AG08395 (cell line): ENCODE measurements at places on chromosomes 7 and 10.

DNA sequence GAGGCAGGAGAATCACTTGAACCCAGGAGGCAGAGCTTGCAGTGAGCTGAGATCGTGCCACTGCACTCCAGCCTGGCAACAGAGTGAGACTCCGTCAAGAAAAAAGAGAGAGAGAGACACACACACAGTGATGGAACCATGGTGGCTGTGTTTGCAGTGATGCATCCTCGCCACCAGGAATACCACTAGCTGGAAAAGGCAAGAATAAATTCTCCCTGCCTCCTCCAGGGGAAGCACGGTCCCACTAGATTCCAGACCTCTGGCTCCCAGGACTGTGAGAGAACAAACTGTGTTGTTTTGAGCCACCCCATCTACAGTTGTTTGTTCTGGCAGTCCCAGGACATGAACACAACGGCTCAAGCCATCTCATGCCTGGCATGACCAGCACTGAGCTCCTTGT lies 320.3 kb upstream of the FOXK1 start:
- no peak for DNase-seq

- no peak for DNase-seq
Observed at GRCh38 chr10:43814663-43815062, 166.0 kb upstream of the ZNF32 start.

DNA sequence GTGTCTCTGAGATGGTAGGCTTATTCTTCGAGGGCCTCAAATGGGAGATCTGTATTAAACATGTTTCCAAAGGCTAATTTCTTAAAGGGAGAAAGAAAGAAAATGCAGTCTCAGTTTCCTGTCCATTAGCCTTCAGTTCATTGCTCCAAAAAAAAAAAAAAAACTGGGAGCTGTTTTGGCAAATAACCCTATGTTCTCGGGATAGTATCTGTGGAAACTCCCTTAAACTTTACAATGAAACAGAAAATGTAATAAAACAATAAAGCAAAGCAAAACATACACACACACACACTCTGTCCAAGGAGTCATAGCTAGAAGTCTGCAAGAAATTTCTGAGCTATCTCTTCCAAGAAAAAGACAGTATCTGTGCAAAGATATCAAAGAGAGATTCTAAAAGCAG lies 172.5 kb upstream of the CELF2 start:
- DNase-seq = no peak

- peak; percentile 15 for DNase-seq
Observed at GRCh38 chr7:88226886-88227516, 7.2 kb upstream of the SRI start.

GRCh38 chr7:124857672-124858235 lies 71.9 kb downstream of the POT1 start:
- no peak for DNase-seq

DNA sequence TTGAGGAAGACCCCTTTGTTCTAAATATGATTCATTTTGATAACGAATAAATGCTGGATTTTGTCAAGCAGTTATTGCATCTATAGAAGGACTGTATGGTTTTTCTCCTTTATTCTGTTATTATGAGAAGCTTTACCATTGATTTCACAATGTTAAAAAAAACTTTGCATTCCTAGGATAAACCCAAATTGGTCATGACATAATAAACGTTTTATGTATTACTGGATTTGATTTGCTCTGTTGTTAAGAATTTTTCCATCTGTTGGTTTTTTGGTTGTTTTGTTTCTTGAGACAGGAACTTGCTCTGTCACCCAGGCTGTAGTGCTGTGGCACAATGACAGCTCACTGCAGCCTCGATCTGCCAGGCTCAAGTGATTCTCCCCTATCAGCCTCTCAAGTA lies 2.2 kb upstream of the DNA2 start:
- no peak for DNase-seq

- DNase-seq = no peak
Observed at GRCh38 chr7:130641497-130641896, 27.1 kb downstream of the COPG2 start.

- DNase-seq = no peak
Observed at GRCh38 chr7:123782071-123782798, 33.4 kb upstream of the WASL start.

DNA sequence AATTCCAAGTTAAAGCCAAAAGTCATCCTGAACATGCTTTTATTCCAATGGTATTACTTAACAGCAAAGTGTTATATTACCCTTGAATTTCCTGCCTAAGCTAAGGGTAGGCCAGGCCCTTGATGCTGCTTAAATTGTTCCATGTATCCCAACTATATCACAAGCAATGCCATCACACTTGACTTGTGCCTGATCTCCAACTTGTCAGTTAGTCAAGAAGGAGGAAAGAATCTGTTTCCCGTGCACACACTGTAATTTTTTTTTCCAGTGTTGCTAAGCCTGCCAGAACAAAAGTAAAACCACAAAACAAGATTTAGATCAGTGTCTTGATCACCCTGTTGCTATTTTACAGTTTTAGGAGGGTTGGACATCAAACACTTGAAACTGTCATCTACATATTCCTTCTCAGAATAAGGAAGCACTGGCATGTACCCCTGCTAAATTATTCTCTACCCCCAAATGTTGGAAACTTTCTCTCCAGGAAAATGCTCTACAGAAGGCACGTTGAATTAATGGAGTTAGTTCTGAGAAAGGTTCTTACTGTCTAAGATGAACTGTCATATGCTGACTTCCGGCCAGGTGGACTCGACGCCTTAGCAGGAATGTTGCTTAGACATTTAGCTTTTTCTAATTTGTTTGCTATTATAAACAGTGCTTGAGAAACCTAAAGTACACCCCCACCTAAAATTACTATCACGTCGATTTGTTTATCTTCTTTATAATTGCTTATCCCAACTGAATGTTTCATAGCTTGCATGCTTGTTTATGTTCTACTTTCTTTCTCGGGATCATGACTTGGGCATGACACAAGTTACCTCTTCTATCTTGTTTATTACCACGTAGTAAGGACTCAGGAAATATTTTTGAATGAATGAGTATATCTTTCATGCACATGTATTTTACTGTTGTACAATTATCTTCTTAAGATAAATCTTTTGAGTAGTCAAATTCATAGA lies 105.5 kb upstream of the ZNF438 start:
- no peak for DNase-seq

DNA sequence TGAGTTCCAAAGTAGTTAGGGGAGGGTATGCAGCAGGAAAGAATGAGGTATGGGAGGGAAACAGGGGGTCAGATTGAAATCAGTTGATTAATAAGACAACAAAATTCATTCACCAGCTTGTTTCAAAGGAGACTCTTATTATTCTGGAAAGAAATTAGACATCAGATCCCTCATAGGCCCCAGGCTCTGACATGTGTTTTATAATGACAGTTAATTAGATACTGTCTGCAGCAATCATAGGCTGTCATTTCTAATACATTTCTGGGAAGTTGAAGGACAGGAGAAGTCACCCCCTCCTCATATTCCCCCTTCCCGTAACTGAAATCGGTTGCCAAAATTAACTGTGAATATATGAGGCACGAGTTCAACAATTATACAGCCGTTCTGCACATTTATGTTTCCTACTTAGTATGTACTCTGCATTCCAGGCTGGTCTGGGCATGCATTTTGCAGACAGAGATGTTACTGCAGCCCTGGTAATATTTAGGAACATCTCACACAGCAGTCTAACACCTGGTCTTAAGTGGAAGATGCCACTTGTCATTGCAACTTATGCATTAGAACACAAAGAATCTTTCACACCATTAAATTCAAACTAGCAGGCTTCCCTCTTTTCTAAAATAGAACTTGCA lies 355.2 kb upstream of the LRGUK start:
- DNase-seq = no peak

DNA sequence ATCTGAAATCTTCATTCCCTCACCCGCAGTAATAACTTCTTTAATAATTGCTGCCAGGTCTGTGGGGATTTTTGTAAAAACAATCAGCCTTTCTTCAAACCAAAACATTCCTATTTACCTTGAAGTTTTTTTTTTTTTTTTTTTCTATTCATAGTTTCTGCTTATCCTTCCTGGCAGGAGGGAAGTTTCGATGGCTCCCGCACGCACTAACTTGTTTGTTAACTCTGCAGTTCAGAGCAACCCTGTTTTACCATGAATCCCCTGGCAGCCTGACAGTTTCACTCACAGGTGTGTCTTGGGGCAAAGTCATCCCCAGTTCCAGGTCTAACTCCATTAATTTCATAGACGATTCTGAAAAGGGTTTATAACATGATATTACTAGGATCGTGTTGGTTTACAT lies 149.3 kb downstream of the KLF6 start:
- DNase-seq = no peak

DNA sequence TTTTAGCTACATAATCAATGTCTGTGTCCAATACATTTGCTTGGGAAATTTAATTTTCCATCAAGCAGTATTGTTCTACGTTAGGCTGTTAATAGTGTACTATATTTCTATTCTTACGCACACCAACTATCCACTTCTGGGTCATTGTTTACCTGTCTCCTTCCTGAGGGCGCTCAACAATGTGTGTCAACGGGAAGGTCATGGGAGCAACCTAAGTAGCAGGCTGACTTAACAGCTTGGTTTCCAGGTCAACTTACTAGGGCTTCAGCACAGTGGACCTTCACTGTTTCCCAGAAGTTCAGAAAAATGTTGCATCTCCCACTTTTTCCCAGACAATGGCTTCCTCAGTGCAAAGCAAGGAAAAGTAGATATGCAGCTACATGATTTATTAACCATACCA lies 13.7 kb downstream of the THSD7A start:
- no peak for DNase-seq

GRCh38 chr7:139748941-139749340 lies 28.9 kb downstream of the HIPK2 start:
- no peak for DNase-seq

DNA sequence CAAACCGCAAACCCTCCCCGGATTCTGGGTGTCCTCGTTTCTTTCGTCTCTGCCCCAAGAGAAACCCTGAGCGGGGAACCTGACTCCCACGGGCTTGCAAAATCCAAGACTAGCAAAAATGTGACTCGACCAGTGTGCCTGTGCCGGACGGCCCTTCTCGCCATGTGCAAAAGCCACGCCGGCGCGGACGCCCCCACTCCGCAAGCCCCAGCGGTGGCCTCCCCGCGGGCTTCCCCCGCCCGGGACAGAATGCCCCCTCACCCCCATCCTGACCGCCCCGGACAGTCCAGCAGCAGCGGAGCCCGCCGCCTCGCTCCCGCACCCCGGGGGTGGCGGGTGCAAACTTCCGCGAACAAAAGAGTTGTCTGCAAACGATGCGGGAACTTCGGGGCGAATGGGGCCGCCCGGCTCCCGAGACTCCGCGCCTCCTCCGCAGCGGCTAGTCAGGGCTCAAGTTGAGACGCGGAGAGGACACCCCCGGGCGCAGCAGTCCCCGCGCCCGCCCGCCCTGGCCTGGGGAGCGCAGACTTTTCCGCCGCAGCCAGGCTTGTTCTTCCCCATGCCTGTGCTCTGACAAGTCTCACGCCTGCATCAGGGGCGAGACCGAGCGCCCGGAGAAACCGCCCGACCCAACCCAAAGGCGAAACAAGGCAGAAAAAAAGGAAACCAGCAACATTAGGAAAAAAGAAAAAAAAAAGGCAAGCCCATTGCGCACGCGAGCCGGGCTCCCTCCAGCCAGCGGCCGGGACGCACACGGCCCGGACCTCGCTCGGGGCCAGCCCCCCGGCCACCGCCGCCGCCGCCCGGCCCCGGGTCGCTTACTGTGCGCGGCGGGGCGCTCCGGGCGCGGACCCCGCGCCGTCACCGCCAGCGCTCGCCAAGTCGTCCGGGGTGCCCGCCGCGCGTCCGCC lies 732 bp downstream of the FAM53B start:
- DNase-seq = no peak

GRCh38 chr7:155984028-155984580 lies 171.8 kb upstream of the SHH start:
- DNase-seq = no peak
